Head of caudate nucleus (tissue), 42 donors: ENCODE measurements at places on chromosomes 6 and 20.
A peak's percentile ranks its signal among the peaks of the same experiment; 100 is the strongest.

- DNase-seq = no peak
Observed at GRCh38 chr6:42103753-42104094, 38.7 kb downstream of the C6orf132 start.

- DNase-seq = no peak
Observed at GRCh38 chr6:47495954-47496545, 18.5 kb downstream of the CD2AP start.

- DNase-seq = no peak
Observed at GRCh38 chr20:36703530-36703929, 42.4 kb downstream of the NDRG3 start.

DNA sequence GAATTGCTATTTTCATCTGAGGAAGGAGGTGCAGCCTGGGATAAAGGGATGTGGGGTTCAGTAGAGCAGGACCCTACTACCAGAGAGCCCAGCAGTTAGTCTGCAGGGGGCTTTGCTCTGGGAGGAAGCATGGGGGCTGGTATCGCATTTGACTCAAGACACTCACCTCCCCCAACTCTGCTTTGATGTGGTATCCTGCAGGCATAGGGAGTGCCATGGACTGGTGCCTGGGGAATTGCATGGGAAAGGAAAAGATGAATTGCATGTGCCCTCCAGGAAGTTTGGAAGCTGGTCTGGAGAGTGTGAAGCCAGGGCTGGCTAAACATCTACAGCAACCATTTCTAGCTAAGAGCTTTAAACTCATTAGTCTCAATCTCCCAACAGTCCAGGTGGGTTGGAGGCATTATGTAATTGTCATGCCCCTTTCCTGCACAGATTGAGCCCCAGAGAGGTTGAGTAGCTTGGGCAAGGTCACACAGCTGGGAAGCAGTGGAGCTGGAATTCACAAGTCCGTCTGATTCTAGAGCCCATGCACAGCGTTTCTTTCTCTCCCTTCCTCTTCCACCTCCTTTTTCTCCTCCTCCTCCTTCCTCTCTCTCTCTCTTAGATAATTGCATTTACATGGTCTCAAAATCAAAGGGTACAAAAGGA is 26.2 kb upstream of the PNPLA1 start:
- DNase-seq = no peak

DNA sequence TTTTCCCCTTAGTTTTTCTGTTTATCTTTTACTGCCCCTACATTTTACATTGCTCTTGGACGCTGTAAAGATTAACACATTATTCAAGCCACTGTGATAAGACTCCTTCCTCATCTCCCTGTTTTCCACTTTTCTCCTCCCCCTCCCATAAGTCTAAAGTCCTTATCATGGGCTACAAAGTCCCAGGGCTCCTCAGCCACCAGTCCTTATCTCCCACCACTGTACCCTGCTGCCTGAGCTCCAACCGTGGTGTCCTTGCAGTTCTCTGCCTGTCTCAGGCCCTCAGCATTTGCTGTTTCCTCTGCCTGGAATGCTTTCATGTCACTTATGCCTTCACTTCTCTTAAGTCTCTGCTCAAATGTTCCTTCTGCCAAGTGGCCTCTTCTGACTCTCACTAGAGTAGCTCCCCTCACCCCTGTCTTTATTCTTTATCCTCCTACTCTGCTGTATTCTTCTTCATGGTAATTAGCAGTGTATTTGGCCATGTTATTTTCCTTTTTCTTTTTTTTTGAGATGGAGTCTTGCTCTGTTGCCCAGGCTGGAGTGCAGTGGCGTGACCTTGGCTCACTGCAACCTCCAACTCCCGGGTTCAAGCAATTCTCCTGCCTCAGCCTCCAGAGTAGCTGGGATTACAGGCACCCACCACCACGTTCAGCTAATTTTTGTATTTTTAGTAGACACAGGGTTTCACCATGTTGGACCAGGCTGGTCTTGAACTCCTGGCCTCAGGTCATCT is 10.8 kb upstream of the LATS1 start:
- no peak for DNase-seq

DNA sequence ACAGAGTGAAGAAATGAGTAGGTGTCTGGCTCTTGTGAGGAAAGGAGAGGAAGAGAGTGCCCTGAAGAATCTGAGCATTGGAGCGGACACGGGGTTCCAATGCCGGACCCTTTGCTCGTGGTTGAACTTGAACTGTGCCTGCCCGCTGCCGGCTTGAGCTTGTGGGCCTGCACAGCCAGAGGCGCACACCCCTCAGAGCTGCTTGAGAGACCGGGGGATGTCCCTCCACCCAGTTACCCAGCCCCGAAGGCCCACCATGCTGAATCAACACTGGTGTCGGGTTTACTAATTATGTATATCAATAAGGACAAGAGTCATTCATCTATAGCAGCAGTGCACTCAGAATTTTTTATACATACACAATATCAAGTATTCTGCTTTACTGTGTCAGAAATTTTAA is 218.3 kb upstream of the CST7 start:
- no peak for DNase-seq

GRCh38 chr6:40950986-40951698 is 87.9 kb downstream of the UNC5CL start:
- DNase-seq = no peak

- no peak for DNase-seq
Observed at GRCh38 chr20:43022568-43022967, 167.1 kb downstream of the PTPRT start.

- DNase-seq = no peak
Observed at GRCh38 chr6:84074988-84075781, 41.6 kb downstream of the MRAP2 start.

DNA sequence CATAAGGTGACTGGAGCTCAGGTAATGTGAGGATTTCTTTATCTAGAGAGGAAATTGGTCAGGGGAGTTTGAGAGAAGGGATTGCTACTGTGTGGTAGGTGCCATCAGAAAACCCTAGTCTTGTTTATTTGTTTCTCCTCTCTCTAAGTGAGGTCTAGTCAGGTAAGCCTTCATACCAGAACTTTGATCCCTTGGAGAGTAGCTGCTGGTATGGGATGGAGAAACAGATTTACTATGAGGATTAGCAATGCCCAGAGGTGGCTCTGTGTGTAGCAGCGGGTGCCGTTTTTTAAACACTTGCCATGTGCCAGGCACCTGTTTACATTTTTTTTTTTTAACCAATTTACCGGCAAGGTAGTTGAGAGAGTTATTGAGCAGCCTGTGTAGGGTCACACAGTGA is 19.5 kb downstream of the CMTR1 start:
- no peak for DNase-seq

- no peak for DNase-seq
Observed at GRCh38 chr6:20211037-20211940, 980 bp downstream of the MBOAT1 start.

DNA sequence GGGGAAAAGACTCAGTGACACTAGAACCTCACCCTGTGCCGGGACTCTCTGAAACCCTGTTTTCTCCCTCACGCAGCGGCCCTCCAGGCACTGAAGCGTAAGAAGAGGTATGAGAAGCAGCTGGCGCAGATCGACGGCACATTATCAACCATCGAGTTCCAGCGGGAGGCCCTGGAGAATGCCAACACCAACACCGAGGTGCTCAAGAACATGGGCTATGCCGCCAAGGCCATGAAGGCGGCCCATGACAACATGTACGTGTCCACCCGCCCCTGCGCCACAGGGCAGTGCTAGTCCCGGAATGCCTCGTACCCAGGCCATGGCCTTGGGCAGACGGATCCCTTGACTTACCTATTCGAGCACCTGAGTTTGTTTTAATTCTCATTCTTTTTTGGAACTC is 37.2 kb downstream of the CHMP4B start:
- no peak for DNase-seq

- no peak for DNase-seq
Observed at GRCh38 chr6:52537001-52537753, 39.7 kb downstream of the TRAM2 start.

DNA sequence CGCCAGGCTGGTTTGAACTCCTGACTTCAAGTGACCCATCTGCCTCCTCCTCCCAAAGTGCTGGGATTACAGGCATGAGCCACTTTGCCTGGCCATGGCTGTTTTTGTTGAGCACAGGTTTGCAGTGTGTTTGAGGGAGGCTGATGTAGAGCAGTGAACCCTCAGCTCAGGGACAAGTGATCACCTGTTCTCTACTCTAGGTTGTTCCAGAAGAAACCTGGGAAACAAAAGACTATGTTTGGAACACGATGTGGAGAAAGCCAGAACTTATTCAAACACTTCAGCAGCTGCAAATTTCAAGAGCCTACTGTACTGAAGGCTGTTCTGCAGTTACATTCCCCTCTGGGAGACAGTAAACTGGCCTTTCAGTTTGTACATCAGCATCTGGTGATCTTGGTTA is 4.7 kb downstream of the TULP1 start:
- DNase-seq = no peak

DNA sequence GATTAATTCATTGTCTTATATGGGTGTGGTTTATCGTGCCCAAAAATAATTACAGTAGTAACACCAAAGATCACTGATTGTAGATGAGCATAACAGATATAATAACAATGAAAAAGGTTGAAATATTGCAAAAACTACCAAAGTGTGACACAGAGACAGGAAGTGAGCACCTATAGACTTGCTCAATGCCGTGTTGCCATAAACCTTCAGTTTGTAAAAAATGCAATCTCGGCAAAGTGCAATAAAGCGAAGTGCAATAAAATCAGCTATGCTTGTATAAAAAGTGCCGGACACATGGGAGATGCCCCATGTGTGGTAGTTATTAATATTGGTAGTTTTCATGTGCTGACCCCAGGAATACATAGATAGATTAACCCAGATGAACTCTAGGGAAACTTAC is 192.6 kb downstream of the NRN1 start:
- no peak for DNase-seq

- DNase-seq = no peak
Observed at GRCh38 chr20:16293590-16293989, 279.7 kb downstream of the KIF16B start.

DNA sequence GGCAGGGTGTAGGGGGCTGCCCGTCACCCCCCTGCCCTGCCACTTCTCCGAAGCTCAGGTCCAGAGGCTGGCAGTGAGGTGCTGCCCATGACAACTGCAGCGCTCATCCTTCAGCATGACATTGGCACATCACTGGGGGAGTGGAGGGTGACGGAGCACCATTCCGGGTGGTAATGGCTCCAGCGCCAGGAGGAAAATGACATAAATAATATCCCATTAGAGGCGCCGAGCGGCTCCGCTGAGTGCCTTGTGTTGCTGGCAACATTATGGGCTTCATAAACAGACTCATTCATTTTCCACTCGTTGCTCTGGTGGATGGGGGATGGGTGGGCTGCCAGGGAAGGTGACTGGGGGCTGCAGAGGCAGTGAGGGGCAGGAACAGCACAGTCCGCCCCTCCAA is 56.9 kb upstream of the CTNNBL1 start:
- DNase-seq = no peak

GRCh38 chr6:22294301-22294700 is 2.5 kb downstream of the PRL start:
- no peak for DNase-seq

GRCh38 chr6:108748055-108748454 is 100.2 kb upstream of the ARMC2 start:
- no peak for DNase-seq

GRCh38 chr20:62759981-62760431 is 36.3 kb upstream of the MRGBP start:
- DNase-seq = no peak

- DNase-seq = peak; percentile 61
Observed at GRCh38 chr6:2738373-2738979, 12.2 kb downstream of the MYLK4 start.

GRCh38 chr20:22582964-22583772 is 1.2 kb downstream of the FOXA2 start:
- DNase-seq = no peak

GRCh38 chr6:112594886-112595594 is 247.9 kb downstream of the RFPL4B start:
- DNase-seq = no peak

DNA sequence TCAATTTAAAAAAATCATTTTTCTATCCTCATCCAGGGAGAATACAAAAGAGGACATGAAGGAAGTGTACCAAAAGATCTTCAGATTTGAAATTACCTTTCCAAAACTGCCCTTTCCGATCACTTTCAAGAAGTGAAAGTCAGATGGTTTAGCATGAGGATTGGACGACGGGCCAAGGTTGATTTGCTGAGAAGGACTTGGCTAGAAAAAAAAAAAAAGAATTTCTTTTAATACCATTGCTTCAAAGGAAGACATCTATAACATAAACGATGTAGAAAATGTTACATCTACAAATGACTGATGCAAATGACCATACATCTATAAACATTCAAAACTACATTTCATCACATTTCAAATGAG is 120.9 kb upstream of the SLC2A12 start:
- no peak for DNase-seq

DNA sequence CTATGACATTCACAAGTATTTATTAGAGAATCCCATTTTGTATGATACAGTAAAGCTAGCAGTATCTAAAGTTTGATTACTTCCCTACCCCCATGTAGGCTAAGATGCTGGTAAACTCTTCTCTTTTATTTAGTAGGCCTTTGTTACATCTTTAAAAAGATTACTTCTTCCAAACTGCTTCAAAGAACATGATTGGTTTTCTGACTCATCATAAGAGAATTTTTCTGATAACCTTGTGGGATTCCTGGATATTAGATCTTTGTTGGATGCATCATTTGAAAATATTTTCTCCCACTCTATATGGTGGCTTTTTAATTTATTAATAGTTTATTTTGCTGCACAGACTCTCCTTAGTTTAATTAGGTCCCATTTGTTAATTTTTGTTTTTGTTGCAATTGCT is 898.3 kb upstream of the ADGRB3 start:
- DNase-seq = no peak
